ENCODE measurements at places on chromosomes 6 and 20.
A peak's percentile ranks its signal among the peaks of the same experiment; 100 is the strongest.

- no peak overlapping the region for H3K4me3 ChIP-seq
- DNase-seq = no peak
- H3K4me1 ChIP-seq = peaks cover 7% of the 10 kb centered on the region
- no peaks in the 10 kb centered on the region for H3K36me3 ChIP-seq
- peaks cover 7% of the 10 kb centered on the region for H3K27me3 ChIP-seq
These were observed 26.8 kb upstream of the DDR1 start for GRCh38 chr6:30857549-30857948.

DNA sequence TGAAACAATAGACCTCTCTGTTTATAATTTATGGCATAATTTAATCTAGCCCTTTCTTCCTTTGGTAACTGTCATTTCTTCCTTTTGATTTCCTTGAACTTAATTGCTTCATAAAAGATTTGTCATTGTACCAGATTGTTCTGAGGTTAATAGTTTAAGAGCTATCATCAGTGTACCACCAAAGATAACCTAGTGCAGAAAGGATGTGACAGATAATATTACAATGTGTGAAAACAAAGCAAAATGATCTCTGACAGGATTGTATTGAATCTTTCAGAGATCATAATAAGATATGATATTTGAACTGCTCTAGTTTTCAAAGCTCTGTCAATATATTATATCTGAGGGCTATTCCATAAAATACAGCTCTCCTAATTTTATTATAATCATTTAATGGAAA lies 132.1 kb upstream of the PTCHD4 start:
- no peak overlapping the region for H3K27ac ChIP-seq
- no peak overlapping the region for H3K4me3 ChIP-seq
- DNase-seq = no peak
- no peaks in the 10 kb centered on the region for H3K27me3 ChIP-seq

DNA sequence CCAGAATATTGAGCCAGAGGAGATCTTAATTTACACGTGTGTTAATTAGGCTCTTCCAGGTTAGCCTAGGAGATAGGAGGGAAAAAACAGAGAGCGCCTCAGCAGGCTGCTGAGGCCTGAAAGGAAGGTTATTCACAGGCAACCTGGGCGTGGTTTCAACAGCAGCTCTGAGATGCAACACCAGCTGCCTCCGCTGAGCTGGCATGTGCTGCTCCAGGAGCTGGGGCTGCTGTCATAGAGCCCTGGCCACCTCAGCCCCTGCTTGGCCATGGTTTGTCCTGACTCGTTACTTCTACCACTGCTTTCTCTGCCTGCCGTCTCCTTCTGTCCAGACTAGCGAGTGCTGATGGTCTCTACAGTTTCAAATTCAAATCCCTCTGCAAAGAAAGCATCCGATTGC lies 32.4 kb upstream of the RPP40 start:
- H3K27ac ChIP-seq = no peak overlapping the region
- H3K27me3 ChIP-seq = no peaks in the 10 kb centered on the region
- peaks cover 17% of the 10 kb centered on the region for H3K4me1 ChIP-seq
- no peak overlapping the region for H3K4me3 ChIP-seq

DNA sequence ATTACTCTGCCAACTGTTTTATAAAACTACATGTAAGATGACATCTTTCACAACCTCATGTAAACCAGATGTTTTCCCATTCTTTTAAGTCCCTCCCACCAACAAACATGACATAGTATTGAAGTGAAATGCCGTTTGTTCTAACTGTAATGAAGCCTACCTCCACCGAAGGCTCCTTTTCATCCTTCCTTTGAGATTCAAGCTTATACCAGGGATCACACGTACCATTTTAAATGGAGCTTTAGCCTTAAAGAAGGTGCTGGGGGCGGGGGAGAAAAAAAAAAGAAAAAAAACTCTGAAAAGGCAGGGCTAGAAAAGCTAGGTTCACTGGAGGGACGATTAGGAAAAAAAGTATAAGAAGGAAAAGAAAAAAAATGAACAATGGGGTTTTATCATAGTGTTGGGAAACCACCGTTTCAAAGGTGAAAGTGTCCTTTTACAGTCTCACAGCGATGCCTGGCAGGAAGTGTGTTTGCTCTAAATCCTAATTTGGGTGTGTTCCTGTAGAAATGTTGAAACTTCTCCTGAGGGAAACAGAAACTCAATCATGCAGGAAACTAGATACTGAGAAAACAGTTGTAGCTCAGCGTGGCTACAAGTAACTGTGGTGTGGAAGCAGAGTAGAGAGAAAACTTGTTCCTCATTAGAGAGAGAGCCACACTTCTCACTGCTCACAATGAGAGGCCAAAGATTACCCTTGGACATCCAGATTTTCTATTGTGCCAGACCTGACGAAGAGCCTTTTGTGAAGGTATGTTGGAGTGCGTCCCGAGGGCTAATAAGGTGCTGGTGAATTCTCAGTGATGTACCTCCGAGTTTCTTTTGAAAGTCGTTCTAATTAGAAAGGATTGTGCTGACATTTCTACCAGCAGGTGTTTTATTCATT lies 37.6 kb upstream of the HINT3 start:
- DNase-seq = no peak
- H3K27me3 ChIP-seq = no peaks in the 10 kb centered on the region
- H3K4me1 ChIP-seq = peaks cover 49% of the 10 kb centered on the region
- H3K4me3 ChIP-seq = peak overlapping the region; percentile 75
- H3K27ac ChIP-seq = peak overlapping the region; percentile 96

DNA sequence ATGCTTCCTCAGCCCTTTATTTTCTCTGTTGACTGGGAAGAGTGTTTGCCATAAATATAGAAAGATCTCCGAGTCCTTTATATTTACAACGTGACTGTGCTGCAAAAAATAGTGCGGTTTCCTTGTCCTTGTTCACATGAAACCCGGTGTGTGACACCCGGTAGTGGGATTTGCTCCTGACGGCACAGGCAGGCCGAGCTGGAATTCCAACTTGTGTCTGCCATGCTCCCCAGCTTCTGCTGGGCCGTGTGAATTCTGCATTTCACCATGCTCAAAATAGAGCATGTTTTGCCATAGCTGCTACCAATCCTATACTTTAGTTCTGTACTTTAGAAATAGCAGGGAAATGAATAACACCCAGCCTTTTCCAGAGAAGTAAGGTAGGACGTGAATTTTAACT lies 60.3 kb upstream of the PDE10A start:
- H3K27ac ChIP-seq = no peak overlapping the region
- no peaks in the 10 kb centered on the region for H3K36me3 ChIP-seq
- DNase-seq = no peak
- no peak overlapping the region for H3K4me3 ChIP-seq
- peaks cover 13% of the 10 kb centered on the region for H3K27me3 ChIP-seq

- no peaks in the 10 kb centered on the region for H3K36me3 ChIP-seq
- no peak for DNase-seq
- H3K27ac ChIP-seq = no peak overlapping the region
These were observed 37.8 kb downstream of the ZNF217 start for GRCh38 chr20:53555816-53556215.

DNA sequence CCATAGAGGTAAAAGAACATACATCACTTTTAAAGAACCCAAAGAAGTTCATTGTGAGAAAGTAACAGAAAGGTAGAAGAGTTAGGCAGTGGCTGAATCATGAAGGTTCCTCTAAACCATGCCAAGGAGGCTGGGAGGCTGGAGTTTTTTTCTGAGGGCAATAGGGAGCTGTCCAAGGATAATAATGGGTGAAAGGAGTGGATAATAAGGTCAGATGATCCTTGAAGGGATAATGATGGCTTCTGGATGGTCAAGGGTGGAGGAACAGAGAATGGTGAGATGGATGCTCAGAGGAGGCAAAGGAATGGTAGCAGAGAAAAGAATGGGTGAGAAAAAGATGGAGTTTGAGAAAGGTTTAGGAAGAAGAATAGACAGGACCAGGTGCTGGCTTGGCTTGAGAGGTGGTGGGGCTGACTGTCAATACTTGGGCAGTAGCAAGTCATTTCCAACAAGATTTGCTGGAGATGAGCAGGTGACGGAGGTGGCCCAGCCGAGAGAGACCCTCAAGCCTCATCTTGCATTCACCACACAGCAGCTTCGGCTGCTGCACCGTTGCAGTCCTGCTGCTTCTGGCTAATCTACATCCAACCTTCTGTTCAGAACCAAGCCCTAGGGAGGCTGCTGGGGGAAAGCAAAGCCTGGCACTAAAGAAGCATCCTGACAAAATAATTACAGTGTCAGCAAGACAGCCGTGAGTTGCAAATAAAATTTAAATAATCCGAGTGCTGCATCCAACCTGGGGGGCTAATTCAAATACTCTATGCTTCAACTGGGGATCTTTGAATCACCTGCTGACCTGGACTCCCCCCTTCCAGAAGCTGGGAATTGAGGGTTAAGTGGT lies 131.2 kb upstream of the KCNG1 start:
- DNase-seq = peak; percentile 36
- no peaks in the 10 kb centered on the region for H3K4me1 ChIP-seq
- H3K27me3 ChIP-seq = peaks cover 76% of the 10 kb centered on the region
- no peak overlapping the region for H3K27ac ChIP-seq
- H3K36me3 ChIP-seq = no peaks in the 10 kb centered on the region
- no peak overlapping the region for H3K4me3 ChIP-seq

Data from osteocyte (in vitro differentiated cells).